Gastroesophageal sphincter (tissue), 4 donors: ENCODE measurements at places on chromosomes 6 and 20.

- ATAC-seq, result no peak
These were observed 30.7 kb downstream of the ARHGAP18 start for GRCh38 chr6:129679275-129679674.

GRCh38 chr6:110188791-110189190 is 8.6 kb downstream of the CDC40 start:
- ATAC-seq, result no peak

GRCh38 chr20:49687595-49688567 is 25.8 kb downstream of the B4GALT5 start:
- no peak for ATAC-seq

DNA sequence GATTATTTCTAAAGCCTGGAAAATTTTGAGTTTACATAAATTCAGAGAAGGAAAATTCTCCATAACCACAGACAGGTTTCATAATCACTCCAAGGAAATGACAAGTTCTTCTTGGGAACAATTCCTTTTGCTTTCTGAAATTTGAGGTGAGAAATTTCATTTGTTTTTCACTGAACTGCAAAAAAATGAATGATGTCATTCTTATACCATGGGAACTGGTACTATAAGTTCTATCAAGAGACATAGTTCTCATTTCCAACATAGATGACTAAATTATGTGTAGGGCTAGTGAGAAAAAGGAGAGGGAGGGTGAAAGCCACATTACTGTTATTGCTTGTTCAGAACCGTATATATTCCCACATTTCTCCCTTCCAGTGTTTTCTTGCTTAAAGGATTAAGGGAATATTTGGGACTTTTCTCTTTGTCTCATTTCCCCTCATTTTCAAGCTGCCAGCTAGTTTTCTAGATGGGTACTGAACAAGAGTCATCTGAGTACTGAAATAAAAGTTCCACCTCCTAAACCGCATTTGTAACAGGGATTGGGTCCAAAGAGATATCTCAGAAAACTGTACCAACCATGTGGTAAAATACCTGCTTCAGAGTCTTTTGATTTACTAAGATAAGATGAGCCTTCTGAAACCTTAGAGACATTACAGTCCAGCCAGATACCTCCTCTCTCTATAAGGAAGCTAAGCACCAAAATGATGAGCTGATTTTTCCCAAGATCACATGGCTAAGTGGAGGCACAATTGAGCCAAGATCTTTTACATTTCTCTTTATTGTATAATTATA is 144.3 kb upstream of the PRDM1 start:
- ATAC-seq, result no peak

DNA sequence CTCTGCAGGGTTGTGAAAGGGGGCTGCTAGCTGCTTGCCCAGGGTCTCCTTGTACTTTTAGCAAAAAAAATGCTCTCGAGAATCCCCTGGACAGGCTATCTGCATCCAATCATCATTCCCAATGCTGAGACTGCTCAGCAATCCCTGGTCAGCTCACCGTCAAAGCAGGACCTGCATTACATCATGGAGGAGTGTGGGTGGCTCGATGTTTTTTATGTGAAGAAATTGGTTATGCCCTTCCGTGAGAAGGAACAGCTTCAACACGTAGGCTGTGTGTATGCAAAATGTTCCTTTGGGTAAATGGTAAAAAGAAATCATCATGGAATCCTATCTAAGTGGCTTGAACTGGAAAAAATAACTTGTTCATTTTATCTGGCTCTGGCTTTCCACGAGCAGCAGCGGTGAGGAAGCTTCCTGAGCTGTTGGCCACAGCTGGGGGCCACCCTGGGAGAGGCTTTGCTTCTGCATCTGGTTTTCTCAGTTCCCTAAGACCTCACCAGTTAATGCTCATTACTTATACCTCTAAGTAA is 111.4 kb downstream of the FYN start:
- ATAC-seq, result no peak

- ATAC-seq, result no peak
These were observed 61.7 kb upstream of the CCDC167 start for GRCh38 chr6:37561361-37561760.

DNA sequence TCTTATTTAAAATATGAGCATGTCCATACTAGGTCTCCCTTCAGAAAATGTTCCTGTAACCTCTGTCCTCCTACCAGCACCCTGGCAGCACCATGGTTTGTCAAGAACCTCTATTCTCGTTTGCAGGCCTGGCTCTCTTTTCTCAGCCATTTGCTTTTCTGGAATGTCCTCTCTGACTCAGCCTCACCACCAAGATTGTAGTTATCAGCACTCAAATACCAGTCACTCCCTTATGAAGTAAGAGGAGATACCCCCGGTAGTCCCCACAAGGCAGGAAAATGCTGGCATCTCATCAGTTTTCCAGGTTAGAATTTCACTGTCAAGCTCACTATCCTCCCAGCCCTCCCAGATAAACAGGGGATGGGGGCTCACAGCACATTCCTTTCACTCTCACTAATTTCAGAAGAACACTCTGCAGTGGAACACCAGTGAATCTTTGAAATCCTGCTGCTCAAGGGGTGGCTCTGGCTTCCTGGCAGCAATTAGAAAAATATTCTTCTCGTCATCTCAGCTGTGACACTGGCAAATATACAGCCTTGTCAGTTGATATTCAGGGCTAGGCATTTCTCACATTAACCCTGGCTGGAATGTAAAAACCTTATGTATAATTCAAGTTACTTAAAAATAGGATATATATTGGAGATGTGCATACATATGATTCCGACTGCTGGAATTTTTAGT is 129.2 kb downstream of the TBX18 start:
- no peak for ATAC-seq

DNA sequence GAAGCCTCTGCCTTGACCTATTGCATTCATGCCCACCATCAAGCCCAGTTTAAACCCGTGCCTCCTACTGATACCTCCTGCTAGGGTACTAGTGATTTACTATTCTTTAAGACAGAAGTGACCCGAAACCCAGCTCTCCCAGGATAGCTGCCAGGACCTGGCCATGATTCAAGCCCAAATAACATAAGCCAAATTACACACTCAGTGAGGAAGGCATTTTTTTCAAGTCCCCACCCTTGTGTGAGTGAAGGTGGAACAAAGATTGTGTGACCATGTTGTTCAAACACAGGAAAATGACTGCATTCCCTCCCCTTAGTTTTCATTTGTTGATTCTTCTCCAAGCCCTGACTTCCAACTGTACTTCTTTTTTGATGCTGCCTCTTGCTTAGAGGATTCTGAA is 3.7 kb upstream of the KAT14 start:
- ATAC-seq, result no peak

GRCh38 chr6:168713839-168714238 is 272.9 kb downstream of the SMOC2 start:
- ATAC-seq, result no peak

- peak; percentile 41 for ATAC-seq
These were observed 22.1 kb downstream of the BLOC1S5 start for GRCh38 chr6:8041913-8042583.

DNA sequence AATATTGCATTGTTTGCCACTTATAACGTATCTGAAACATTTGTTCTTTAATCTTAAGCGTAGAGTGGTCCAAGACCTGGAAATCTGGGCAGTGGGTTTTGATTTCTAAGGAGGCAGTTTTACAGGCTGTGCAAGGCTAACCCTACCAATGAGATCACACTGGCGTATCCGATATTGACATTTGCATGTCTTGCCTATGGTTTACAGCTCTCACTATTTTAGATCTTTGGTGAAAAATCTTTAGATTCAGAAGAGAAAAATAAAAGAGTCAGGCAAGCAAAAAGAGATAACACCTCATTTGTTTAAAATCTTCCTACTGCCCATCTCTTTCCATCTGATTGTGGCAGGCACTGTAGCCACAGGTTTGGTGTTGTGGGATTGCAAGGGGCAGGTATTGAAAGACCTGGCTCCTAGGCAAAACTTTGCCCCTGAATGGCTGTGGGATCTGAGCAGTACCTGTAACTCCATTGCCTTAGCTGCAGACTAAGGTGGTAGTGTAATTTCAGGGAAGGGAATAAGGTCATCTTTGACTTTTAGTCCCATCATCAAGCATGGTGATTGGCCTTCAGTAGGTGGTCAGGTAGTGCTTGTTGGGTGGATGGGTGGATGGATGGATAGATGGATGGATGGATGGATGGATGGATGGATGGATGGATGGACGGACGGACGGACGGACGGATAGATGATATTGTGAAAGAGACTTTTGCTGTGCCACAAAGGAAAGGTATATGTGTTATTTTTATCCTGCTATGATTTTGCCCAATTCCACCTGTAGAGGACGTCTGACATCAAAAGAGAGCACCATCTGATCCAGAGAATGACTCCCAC is 1.9 kb downstream of the TNFAIP3 start:
- no peak for ATAC-seq

GRCh38 chr6:166977621-166978525 is 21.3 kb upstream of the CEP43 start:
- ATAC-seq, result no peak

- no peak for ATAC-seq
These were observed 46.5 kb downstream of the STK4 start for GRCh38 chr20:45012682-45013302.

DNA sequence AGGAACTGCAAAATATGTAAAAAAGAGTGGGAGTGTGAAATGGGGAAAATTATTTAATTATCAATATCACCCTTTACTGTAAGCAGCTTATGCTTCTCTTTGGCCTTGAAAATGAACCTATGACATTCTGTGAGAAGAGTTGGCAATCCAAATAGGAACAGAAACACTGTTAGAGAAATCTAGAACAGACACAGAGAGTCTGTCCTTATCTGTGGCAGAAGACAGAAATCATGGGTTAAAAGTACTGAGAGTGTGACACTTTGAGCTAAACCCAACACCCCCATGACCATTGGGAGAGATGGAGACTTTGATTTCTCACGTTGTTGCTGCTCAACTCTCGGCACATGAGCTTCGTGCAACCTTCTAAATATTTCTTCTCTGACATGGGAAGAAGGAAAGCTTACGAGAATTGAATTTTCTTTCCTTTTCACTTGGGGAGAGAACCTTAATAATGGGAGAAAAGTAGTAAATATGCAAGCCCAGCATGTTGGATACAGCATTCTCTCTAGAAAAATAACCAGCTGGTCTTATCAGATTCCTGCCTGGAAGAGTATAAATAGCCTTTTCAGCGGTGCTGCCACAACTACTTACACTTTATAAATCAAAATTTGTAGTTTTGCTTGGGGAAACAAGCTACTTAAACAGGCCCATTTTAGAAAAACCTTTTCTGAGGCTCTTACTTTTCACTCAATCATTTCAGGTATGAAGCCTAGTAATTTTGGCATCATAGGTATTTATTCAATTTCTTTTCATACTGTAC is 49.4 kb upstream of the NOX3 start:
- no peak for ATAC-seq

- ATAC-seq, result no peak
These were observed 61.4 kb upstream of the UTRN start for GRCh38 chr6:144223686-144224085.

GRCh38 chr6:156593127-156593526 is 184.1 kb upstream of the ARID1B start:
- no peak for ATAC-seq

DNA sequence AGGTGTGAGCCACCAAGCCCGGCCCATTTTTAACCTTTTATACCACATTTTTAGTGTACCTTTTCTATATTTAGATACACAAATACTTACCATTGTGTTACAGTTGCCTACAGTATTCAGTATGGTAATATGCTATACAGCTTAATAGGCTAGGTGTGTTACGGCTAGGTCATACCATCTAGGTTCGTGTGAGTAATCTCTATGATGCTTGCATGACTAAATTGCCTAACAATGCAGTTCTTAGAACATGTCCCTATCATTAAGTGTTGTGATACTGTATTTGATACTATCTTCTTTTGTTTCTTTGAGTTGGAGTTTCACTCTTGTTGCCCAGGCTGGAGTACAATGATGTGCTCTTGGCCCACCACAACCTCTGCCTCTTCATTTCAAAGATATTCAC is 387.7 kb upstream of the SASH1 start:
- no peak for ATAC-seq

- ATAC-seq, result no peak
These were observed 158.3 kb downstream of the DOK5 start for GRCh38 chr20:54633374-54634355.

DNA sequence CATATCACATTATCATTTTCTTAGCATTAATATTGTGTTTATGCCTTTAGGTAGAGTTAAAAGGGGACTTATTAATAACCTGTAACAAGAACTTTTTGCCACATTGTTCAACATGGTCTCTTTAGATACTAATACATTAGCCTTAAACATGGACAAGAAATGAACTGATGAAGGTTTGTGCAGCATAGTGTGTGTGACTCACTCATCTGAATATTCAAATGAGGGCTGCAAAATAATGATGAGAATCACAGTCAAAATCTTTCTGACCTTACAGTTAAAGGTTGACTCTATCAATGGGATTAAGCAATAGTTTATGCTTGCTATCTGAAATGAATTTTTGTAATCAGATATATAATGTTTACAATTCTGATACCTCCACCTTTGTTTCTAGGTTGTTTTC is 1189.3 kb upstream of the CITED2 start:
- no peak for ATAC-seq

DNA sequence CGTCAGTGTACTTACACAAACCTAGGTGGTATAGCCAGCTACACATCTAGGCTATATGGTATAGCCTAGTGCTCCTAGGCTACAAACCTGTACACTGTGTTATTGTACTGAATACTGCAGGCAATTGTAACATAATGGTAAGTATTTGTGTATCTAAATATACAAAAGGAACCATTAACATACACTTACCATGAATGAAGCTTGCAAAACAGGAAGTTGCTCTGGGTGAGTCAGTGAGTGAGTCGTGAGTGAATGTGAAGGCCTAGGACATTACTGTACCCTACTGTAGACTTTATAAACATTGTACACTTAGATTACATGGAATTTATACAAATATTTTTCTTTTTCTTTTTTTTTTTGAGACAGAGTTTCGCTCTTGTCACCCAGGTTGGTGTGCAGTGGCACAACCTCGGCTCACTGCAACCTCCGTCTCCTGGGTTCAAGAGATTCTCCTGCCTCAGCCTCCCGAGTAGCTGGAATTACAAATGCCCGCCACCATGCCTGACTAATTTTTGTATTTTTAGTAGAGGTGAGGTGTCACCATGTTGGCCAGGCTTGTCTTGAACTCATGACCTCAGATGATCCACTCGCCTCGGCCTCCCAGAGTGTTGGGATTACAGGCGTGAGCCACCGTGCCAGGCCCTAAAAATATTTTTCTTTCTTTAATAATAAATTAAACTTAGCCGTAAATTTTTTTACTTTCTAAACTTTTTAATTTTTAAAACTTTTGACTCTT is 15.4 kb upstream of the KIAA1755 start:
- no peak for ATAC-seq

DNA sequence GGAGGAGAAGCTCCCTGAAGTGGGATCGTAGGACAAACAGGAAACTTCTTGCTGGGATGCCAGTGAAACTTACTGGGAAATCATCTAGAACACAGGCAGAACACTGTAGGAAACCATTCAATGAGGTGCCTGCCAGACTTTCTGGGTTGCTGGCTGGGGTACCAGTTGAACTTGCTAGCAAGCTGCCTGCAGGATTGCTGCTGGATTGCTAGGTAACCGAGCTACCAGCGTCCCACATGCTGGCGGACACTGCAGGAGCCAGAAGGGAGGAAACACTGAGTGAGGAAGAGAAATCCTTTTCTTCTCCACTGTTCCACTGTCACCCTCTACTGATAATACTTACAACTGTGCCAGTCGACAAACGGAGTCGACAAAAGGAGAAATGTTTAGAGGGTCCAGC is 91.3 kb upstream of the SLC35B3 start:
- no peak for ATAC-seq

GRCh38 chr20:4061987-4062386 is 46.6 kb upstream of the RNF24 start:
- ATAC-seq, result no peak
